ENCODE measurements at places on chromosomes 4 and X.

- no peak for DNase-seq
Measured at GRCh38 chr4:39407584-39407885, 805 bp downstream of the KLB start.

GRCh38 chr4:186149872-186150271, 41.5 kb upstream of the CYP4V2 start:
- DNase-seq: peak; percentile 13

DNA sequence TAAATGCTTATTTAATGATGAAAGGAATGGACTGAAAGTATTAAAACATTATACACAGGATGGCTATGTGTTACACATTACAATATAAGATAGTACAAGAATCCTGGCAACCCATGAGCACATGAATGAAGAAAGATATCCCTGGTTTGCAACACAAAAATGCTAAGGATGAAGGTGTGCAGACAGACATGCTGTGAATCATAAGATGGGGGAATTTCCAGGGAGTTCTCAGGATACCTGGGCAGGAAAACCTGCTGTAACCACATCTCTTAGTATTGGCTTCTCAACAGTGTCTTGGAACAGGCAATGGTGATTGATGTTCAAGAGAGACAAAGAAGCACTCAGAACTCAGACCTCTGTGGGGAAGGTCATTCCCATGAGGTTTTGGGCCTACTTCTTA, 23.9 kb upstream of the ANOS1 start:
- DNase-seq: no peak

GRCh38 chr4:165152527-165152926, 39.9 kb upstream of the TMEM192 start:
- DNase-seq: peak; percentile 14

- DNase-seq: no peak
Measured at GRCh38 chrX:21255032-21255618, 119.1 kb upstream of the CNKSR2 start.

- DNase-seq: no peak
Measured at GRCh38 chr4:26308568-26308967, 12.2 kb upstream of the RBPJ start.

DNA sequence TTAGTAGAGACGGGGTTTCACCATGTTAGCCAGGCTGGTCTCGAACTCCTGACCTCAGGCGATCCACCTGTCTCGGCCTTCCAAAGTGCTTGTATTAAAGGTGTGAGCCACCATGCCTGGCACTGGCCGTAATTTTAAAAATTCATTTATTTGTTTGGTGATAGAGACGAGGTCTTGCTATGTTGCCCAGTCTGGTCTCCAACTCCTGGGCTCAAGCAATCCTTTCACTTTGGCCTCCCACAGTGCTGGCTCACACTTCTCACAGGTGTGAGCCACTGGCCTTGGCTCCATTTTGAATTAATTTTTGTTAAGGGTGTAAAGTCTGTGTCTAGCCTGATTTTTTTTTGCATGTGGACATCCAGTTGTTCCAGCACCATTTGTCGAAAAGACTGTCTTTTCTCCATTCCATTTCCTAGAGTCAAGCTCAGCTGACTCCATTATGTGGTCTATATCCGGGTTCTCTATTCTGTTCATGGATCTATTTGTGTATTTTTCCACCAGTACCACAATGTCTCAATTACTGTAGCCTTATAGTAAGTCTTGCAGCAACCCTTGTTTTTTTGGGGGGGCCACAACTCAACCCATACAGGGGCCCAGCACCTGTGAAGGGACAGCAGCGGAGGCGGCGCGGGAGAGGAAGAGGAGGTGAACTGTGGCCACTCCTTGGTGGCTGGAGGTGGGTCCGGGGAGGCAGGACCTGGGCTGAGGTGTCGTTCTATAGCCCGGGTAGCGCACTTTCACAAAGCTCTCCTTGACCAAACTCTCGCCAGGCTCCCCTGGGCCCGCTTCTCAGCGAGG, 1.5 kb upstream of the NSD2 start:
- DNase-seq: no peak

DNA sequence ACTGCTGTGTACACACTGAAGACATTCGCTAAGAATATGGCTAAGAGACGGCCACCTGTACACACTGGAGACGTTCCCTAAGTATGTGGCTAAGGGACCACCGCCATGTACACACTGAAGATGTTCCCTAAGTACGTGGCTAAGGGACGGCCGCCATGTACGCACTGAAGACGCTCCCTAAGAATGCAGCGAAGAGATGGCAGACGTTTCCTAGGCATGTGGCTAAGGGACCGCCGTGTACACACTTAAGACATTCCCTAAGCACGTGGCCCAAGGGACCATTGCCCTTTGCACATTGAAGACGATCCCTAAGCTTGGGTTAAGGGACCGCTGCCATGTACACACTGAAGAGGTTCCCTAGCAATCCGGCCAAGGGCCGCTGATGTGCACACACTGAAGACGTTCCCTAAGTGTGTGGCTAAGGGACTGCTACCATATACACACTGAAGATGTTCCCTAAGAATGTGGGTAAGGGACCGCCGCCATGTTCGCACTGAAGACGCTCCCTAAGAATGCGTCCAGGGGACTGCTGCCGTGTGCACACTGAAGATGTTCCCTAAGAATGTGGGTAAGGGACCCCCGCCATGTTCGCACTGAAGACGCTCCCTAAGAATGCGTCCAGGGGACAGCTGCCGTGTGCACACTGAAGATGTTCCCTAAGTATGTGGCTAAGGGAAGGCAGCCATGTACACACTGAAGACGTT, 36.7 kb downstream of the DHRSX start:
- no peak for DNase-seq

DNA sequence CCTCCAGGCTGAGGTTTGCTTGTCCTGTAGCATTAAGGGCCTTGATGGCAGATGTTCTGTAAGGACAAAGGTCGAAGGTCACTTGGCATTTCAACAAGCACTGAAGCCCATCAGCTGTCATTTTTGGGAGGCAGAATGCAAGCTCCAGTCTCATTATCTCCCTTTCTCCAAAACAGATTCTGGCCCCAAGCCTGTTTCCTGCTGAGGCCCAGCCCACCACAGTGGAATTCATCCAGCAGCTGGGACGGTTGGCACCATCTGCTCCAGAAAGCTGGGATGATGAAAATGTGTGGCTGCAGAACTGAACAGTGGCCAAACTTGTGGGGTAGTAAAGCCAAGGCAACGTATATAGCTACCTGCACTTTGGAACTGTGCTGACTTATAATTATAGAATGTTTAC, 17.7 kb upstream of the PPEF2 start:
- DNase-seq: peak; percentile 24

GRCh38 chrX:118627084-118627758, 100.2 kb upstream of the IL13RA1 start:
- peak; percentile 8 for DNase-seq

GRCh38 chr4:167218022-167218608, 16.2 kb downstream of the SPOCK3 start:
- DNase-seq: no peak

- DNase-seq: peak; percentile 10
Measured at GRCh38 chrX:135625995-135626394, 87.4 kb upstream of the CT45A1 start.

- DNase-seq: no peak
Measured at GRCh38 chr4:2368746-2369437, 49.6 kb downstream of the ZFYVE28 start.

DNA sequence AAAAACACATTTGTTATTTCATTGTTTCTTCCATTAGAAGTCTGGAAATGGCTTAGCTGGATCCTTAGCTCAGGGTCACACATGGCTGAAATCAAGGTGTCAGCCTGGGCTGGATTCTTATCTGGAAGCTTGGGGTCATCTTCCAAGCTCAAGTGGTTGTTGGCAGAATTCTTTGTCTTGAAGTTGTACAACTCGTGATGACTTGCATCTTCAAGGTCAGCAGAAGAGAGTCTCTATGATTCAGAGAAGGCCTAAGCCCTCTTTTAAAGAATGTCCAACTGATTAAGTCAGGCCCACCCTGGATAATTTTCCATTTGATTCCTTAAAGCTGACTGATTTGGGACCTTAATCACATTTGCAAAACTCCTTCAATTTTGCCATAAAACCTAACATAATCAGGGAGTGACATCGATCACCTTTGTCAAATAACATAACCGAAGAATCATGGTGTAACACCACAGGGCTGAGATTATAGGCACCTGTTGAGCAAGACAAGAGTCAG, 22.1 kb downstream of the TMSB4X start:
- DNase-seq: no peak

DNA sequence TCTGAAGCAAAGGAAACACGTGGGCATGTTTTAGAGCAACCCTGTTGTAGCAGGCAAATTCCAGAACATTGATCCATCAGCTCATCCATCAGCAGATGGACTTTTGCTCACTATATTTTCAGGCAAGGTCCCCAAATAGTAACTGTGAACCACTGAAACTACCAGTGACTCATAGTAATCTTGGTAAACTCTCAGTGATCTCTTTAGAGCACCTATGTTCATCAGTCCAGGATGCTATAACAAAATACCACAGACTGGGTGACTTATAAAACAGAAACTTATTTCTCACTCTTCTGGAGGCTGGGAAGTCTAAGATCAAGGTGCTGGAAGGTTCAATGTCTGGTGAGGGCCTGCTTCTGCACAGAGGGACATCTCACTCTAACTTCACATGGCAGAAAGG, 28.9 kb upstream of the BTC start:
- DNase-seq: no peak

- peak; percentile 35 for DNase-seq
Measured at GRCh38 chrX:23003116-23003515, 3.4 kb downstream of the DDX53 start.

- no peak for DNase-seq
Measured at GRCh38 chr4:81722290-81722851, 250.7 kb upstream of the RASGEF1B start.

- no peak for DNase-seq
Measured at GRCh38 chr4:122083989-122084388, 68.1 kb upstream of the BLTP1 start.

- peak; percentile 53 for DNase-seq
Measured at GRCh38 chr4:78057600-78058550, 752 bp downstream of the FRAS1 start.

DNA sequence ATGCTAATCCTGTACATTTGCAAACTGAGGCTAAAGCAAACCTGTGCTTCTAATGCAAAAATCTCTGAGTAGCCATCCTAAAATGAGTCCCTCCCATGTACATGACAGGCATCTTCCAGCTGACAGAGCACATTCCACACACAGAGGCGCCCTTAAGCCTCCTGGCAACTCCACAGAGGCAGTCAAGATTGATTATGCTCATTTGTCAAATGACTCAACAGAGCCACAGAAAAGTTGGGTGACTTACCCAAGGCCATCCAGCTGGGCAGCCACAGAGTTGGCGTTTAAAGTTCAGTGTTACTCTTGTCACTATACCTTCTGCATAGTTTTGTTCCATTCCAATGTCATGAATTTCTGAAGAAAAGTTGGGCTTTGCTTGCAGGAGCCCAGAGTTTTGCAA, 394.6 kb upstream of the FGF13 start:
- peak; percentile 16 for DNase-seq

Measured in iris pigment epithelial cell (primary cell).